Cardiac septum (tissue), 1 donor: ENCODE measurements at places on chromosomes 11 and 22. TPM values are rescaled to one million over a fixed set of nuclear protein-coding genes. Genes with fewer than 3 reads are reported as not detected.

GRCh38 chr11:118887206-118887605 is 3.5 kb downstream of the CXCR5 start:
- no peak for DNase-seq

DNA sequence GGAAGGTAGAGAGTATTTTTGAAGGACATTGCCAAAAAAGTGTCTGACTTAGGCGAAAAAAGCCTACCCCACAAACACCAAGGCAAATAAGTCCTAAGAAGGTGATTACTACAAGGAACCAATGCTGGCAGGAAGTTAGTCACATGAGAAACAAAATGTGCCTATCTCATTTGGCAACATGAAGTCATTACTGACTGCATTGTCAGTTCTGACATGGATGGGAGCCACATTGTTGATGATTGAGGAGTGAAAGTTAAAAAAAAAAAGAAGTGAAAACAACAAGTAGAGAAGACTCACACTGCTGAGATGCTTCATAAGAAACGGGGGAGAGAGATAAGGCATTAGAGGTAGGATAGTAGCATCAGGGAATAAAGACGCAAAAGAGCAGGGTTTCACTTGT is 141.5 kb upstream of the FAT3 start:
- DNase-seq: no peak

Gene MYBPC3
- 1,860 TPM for total RNA-seq

GRCh38 chr11:107592231-107592590 is 1.3 kb downstream of the ELMOD1 start:
- DNase-seq: no peak
